ENCODE measurements at places on chromosomes 4 and X.

- DNase-seq: no peak
These were observed 118.1 kb downstream of the TBL1X start for GRCh38 chrX:9582956-9583355.

DNA sequence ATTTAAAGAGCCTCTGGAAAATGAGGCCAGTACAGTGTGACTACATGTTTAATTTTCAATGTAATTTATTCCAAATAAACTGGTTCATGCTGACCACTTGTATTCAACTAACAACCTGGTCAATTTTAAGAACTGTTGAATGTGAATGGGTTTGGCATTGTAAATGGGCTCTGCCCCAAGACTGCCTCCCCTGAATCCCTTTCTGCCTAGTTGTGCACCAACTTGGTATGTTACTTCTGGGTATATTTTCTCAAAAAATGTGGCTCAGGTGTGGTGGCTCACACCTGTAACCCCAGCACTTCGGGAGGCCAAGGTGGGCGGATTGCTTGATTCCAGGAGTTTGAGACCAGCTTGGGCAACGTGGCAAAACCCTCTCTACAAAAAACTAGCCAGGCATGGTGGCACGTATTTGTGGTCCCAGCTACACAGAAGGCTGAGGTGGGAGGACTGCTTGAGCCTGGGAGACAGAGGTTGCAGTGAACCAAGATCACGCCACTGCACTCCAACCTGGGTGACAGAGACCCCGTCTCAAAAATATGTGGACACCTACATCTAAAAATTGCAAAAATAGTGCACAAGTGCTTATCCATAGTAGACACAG lies 7.2 kb downstream of the RPL9 start:
- DNase-seq: no peak

DNA sequence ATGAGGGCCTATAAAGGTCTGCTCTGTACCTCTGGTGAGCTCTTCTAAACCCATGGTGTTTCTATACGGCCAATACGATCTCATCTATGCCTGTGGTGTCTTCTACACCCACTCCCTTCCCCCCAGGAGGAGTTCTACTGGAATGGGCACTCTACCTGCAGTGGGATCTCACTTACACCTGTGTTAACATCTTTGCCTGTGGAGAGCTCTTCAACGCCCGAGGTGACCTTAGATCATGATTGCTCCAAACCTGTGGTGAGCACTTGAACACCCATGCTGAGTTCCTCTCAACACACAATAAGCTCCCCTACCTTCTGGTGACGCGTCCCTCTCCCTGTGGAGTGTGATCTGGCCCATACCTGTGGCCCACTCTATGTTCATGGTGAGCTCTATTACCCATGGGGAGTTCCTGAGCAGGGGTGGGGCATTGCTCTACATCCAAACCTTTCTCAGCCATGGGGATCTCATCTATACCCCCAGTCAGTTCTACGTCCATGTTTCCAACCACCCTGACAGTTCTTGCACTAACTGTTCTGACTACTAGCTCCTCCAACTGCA lies 48.6 kb downstream of the BCOR start:
- DNase-seq: no peak

GRCh38 chr4:26076000-26076587 lies 162.1 kb downstream of the SMIM20 start:
- no peak for DNase-seq

Data from H7 (cell line).